Activated T-cell treated with anti-CD3 and anti-CD28 coated beads, Interleukin-2, amount 50 U/mL, for 4 hours (primary cell): ENCODE measurements at places on chromosomes 3 and 15.

DNA sequence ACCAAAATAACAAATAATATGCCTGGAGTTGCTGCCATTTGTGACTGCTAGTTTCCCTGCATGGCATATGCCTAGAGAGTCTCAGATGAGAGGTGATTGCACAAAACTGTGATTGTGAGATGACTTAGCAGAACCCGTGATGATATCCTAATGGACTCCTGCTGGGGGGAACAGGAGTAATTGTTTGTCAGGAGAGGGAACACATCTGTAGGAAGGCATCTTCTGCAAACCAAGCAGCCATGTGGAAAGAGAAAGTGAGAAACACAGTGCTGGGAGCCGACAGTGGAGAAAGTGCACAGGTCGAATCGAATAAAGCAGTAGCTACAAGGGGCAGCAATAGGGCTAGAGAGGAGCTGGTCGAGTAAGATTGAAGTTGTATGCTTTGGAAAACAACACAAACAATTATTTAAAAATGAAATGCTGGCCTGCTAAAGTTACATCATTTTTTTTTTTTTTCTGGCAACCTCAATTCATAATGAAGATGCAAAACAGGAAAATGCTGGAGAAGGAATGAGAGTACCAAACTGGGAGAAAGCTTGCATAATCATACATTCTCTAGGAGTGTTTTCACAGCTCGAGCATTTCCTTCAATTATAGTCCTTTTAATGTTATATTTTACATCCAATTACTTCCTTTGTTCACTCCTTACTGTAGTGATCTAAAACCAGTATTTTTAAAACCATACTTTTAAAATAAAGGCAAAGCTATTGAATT, 494.2 kb upstream of the AGTR1 start:
- no peak for DNase-seq

DNA sequence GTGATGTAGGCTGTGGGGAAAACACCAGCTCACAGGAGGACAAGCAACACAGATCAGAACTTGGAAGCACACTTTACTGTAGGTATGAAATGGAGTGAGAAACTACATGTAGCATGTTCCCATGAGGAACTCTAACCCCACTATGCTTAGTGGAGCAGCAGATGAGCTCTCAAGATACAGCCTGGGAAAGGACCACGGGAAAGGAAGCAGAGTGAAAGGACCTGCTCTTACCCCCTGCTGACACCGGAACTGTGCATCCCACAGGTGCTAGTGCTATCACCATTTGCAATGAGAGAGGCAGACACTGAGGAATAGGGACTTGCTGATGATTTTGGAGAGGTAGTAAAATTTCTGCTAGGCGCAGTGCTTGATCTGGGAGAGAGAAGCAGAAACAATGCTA, 28.6 kb downstream of the USP4 start:
- DNase-seq, result no peak

DNA sequence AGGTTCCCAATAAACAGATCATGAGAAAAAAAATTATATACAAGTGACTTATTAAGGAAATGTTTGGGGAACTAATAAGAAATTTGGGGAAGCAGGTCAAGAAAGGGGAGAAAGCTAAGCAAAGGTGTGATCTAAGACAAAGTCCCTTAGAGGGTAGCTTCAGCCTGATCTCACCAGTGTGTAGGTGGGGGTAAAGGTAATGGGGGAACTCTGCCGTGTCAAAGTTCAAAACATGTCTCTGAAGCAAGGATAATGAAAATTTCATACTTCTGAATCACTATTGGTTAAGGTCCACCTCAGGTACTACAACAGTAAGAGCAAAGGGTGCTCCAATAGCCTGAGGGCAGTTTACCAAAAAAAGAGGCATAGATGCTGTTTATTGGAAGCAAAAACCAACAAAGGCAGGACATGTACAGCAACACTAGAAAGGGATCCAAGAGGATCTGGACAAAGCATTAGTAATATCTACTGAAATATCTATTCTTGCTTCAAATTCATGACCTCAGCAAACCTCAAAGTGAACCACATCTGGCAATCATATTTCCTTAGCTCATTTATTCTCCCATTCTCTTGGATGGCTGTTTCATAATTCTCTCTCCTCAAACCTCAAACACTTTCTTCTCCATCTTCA, 6.9 kb downstream of the ACAD11 start:
- DNase-seq, result no peak

GRCh38 chr3:4990069-4990468, 10.8 kb downstream of the BHLHE40 start:
- no peak for DNase-seq

- no peak for DNase-seq
Observed at GRCh38 chr3:49421890-49422378, 339 bp downstream of the AMT start.

- no peak for DNase-seq
Observed at GRCh38 chr3:31775383-31775782, 205.7 kb downstream of the OSBPL10 start.

- DNase-seq, result no peak
Observed at GRCh38 chr3:102142379-102143060, 292.3 kb upstream of the ZPLD1 start.

GRCh38 chr3:69250014-69250413, 127.6 kb upstream of the LMOD3 start:
- peak; percentile 41 for DNase-seq

DNA sequence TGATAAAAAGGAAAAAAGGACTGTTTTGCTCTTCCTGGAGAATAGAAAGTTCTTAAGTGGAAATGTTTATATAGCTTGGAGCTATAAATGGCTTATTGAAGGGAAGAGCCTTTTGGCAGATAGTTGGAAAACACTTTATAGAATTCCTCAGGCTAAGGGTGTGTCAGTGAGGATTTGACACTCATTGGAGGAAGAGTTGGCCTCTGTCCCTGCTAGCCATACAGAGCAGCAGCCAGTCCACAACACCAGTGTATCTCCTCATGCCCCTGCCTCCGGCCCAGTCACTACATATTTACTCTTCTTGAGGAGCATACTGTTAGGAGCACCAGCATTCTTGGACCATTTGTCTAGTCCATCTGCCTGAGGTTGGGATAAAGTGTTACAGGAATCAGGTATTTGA, 36.2 kb downstream of the KLHL18 start:
- DNase-seq, result no peak

GRCh38 chr15:100383302-100384107, 41.7 kb upstream of the ADAMTS17 start:
- no peak for DNase-seq

GRCh38 chr3:39408493-39409372, 2.2 kb downstream of the RPSA start:
- no peak for DNase-seq

GRCh38 chr3:143793971-143794370, 54.3 kb downstream of the SLC9A9 start:
- DNase-seq, result no peak

DNA sequence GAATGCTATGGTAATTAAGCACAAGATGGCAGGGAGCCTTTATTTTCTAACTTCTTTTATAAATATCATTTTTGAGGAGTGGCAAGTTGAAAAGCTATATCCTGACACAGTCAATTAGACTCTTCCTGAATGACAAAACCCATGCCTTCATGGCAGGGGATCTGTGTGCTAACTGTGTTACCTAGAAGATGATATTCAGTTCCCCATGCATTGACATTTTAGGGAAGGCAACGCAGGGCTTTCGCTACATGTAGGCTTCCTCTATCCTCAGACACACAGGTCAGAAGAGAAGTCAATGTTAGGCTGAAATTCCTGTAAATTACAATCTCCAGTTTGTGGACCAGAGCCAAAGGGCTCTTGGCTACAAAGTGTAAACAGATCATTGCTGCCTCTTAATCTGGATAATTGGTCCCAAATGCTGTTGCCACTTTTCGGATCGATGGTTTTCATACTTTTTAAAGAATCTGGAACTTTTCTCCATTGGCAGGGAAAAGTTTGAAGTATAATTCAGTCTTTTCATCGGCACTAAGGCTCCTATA, 22.6 kb upstream of the NR2F2 start:
- no peak for DNase-seq

DNA sequence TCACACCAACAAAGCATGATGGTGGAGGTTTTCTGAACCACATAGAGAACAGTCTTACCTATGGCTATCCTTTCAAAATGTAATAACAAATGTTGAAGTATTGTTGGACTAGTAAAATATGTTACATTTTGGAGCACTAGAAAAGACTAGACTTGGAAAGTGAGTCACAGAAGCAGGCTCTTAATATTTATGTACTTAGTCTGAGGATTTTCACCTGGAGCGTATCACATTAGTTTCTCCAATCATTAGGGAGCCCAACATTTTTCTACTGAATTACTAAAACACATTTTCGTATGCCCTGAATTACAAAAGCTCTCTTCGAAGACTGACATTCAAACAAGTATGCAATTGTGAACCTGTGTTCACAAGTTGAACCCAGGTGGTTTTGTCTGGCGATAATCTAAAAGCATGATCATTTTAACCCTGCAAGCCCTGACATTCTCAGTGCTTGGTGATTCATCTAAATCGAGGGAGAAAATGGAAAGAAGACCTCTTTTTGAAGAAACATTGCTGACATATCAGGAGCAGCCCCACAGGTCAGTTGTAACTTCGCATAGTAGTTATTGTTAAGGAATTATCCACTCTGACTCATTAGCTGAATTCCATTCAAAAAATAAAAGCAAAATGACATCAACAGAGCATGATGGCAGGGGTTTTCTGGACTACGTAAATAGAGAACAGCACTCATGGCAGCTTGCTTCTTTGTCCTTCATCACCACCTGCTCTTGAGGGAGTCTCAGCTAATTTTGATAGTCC, 679.8 kb upstream of the NECTIN3 start:
- no peak for DNase-seq

DNA sequence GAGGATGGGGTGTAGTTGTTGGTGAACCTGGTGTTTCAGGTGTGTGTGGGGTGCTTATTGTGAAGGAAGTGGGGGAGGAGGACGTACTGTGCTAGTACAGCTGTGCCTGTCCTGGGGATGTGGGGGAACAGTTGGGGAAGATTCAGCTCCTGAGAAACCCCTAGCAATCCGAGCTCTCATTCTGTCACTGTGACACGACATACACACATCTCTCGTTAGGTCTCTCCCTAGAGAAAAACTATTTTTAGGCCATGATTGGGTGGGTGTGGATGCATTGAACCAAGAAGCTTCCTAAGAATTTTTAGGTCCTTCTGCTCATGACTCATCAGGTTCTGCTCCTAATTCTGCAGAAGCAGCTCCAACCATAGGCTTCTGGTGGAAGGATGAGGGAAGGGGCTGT, 54.3 kb downstream of the SLC30A4 start:
- no peak for DNase-seq

DNA sequence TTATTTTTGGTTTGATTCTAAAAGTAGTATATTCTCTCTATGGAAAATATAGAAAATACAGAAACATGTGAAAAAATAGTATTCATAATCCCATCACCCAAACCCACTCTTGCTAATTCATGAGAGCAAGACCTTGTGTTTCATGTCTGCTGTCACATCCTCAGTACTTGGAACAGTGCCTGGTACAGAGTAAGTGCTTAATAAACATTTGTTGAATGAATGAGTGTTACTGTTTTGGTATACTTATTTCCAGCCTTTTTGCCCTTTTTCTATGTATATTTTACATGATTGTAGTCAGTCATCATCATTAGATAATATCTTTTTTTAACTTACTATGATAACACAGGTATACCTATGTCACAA, 59.3 kb downstream of the IL16 start:
- DNase-seq, result no peak

DNA sequence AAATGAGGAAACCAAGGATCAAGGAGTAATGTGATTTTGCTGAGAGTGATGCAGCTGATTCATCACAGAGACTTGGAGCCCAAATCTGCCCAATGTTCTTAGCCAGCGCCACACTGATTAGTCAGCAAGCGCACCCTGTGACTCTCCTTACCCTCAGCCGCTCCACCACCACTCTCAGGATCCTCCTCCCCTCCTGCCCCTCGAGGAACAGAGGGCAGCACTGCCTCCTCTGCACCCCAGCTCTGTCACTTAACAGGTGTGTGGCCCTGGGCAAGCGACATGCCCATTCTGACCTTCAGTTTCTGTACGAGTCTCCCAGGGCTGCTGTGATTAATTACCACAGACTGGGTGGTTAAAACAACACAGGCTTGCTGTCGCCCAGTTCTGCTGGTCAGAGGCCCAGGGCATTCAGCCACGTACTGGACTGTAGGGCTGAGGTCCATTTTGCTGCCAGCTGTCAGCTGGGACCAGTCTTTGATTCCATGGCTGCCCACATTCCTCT, 36.1 kb upstream of the HRH1 start:
- DNase-seq, result no peak

DNA sequence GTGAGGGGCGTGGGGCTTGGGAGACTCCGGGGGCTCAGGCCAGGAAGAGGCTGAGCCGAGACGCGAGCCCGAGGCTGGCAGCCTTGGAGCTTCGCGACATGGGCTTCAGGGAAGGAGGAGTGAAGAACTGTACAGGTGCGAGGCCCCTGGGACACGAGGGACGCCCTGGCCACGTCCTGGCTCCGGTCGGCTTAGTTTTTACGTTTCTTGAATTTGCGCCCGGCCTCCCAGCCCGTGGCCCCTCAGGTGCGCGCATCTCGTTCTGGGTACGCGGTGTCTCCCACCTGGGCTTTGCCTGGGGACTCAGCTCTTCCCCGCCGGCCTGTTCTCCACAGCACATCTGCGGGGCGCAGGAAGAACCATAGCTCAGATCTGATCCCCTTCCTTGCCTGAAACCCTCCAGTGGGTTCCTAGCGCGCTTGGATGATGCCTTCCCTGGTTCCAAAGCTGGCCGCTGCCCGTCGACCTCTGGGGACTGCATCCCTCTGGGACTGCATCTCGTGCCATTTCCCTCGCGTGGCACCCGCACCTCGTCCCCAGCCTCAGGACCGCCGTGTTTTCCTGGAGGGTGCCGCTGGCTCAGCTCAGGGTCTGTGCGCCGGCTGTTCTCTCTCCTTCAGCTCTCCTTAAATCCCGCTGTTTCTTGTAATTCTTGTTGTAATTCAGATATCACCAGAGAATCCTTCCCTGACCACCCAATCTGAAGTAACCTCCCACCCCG, 614 bp downstream of the CHCHD6 start:
- peak; percentile 8 for DNase-seq

DNA sequence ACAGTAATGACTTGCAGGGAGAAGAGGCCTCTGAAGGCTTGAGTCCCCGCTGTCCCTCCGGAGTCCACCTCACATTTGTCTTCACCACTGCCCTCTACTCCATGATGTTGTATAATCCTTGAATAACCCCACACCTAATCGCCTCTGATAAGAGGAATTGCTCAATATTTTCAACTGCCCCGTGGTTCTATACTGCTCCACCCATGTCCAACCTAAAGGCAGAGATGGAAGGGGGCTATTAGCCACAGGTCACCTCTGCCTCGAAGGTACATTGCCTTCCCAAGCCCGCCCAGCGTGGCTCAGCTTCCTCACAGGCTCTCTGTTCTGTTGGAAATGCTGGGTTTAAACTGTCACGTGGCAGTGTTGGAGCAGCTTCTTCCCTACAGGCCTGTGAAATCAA, 12.4 kb downstream of the TLR9 start:
- DNase-seq, result no peak

DNA sequence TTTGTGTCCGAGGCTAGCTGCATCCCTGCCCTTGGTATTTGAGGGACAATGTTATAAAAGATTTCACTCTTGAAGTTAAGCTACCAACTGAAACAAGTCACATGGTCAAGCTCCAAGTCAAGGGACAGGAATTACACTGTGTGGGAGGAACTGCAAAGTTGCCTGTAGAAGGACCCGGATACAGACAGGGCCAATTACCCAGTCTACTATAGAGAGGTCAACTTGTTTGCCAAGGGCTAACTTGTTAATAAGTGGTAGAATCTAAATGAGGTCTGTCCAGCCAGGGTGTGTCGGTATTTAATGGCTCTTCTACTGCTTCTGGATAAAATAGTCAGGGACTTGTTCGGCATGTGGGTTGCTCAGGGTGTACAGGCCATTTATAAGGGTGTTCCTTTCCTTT, 55.7 kb downstream of the PTPRG start:
- DNase-seq, result no peak

- no peak for DNase-seq
Observed at GRCh38 chr3:100554373-100554676, 55.1 kb upstream of the ADGRG7 start.
